ENCODE measurements at places on chromosomes 2 and 18. TPM values are rescaled to one million over a fixed set of nuclear protein-coding genes. Genes with fewer than 3 reads are reported as not detected.

Gene COL6A3
- 2,116 TPM for total RNA-seq

Gene SLC4A3
- 3.6 TPM for total RNA-seq

Gene ARHGEF4
- total RNA-seq, result 12.9 TPM

Gene ANKRD30B
- total RNA-seq, result not detected

Gene CFAP221
- 12.2 TPM for total RNA-seq

Gene SH3YL1
- total RNA-seq, result 52.5 TPM

Gene CFC1
- not detected for total RNA-seq

Gene ATOH8
- 67.2 TPM for total RNA-seq

Gene ACVR1C
- total RNA-seq, result 0.13 TPM

Gene NEU2
- total RNA-seq, result not detected

Gene POLR1B
- 13.9 TPM for total RNA-seq

Gene REG1A
- not detected for total RNA-seq

Gene ABCG8
- not detected for total RNA-seq

Gene DIS3L2
- total RNA-seq, result 20.0 TPM

Gene C1GALT1C1L
- total RNA-seq, result 1.8 TPM

Gene CCDC148
- total RNA-seq, result 1.5 TPM

Gene VSNL1
- total RNA-seq, result 0.13 TPM

Gene PDCD1
- total RNA-seq, result not detected

Gene NR4A2
- total RNA-seq, result 1.4 TPM

Gene LIMS4
- total RNA-seq, result 0.76 TPM

Gene RABL2A
- total RNA-seq, result 12.9 TPM

Gene SPC25
- 3.7 TPM for total RNA-seq

Gene SLC35F6
- 84.5 TPM for total RNA-seq

Gene MROH2A
- not detected for total RNA-seq

Gene ABCB11
- total RNA-seq, result not detected

Gene PLA2R1
- total RNA-seq, result 30.1 TPM

Gene GALM
- 24.4 TPM for total RNA-seq

Gene MFSD6
- total RNA-seq, result 8.9 TPM

Gene NT5C1B
- total RNA-seq, result not detected

Gene KCTD1
- 7.7 TPM for total RNA-seq

Gene CPO
- 0.32 TPM for total RNA-seq
